ENCODE measurements at places on chromosomes 6 and 20.
A peak's percentile ranks its signal among the peaks of the same experiment; 100 is the strongest.

DNA sequence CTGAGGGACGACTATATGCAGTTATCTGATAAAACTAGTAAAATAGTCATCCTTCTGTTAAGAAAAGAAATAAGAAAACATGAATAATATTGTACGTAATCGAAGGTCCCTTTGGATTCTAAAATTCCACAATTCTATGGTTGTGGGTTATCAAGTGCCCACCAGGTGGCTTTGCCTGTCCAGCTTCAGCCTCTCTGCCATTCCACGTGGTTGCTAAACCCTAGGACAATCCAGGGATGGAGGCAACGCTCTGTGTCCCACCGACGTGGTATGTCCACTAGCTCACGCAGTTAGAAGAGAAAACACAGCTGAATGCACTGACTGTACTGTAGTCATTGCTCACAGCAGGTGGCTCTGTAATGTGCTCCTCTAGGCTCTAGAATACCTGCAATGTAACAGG lies 349.3 kb downstream of the FARS2 start:
- no peak for DNase-seq

- no peak for DNase-seq
Measured at GRCh38 chr20:15316556-15316955, 979.1 kb upstream of the FLRT3 start.

DNA sequence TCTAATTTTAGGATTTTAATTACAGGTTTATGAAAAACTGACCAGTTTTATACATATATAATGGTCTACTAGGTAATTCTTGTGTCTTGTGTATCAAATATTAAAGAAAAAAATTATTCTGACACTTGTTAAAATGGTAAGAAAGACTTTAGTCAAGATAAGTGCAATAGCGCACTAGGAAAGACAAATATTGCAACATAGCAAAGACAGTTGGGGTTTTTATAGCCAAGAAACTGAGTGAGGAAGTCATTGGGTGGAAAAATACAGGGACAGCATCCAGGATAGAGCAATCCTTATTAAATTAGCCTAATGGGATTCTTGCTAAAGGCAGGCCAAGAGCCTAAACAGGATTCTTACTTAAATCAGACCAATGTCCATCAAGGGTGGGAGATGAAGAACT lies 71.1 kb downstream of the ROS1 start:
- DNase-seq: no peak

DNA sequence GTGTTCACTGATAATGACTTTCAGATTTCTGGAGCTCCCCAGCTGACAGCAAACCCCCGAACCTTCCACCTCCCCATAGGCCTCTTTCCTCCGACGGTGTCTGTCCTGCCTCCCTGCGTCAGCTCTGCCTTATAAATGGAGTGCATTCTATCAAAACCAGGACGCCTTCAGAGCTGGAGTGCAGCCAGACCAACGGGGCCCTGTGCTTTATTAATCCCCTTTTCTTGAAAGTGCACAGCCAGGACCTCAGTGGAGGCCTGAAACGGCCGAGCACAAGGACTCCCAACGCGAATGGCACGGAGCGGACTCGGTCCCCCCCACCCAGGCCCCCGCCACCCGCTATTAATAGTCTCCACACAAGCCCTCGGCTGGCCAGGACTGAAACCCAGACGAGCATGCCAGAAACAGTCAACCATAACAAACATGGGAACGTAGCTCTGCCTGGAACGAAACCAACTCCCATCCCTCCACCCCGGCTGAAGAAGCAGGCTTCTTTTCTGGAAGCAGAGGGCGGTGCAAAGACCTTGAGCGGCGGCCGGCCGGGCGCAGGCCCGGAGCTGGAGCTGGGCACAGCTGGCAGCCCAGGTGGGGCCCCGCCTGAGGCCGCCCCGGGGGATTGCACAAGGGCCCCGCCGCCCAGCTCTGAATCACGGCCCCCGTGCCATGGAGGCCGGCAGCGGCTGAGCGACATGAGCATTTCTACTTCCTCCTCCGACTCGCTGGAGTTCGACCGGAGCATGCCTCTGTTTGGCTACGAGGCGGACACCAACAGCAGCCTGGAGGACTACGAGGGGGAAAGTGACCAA lies 42.3 kb upstream of the NAA20 start:
- no peak for DNase-seq

GRCh38 chr20:6994452-6994851 lies 227.0 kb downstream of the BMP2 start:
- DNase-seq: no peak

- DNase-seq: no peak
Measured at GRCh38 chr6:113707194-113707593, 150.0 kb upstream of the MARCKS start.

GRCh38 chr20:20102163-20102562 lies 49.8 kb downstream of the CFAP61 start:
- no peak for DNase-seq

GRCh38 chr20:53878262-53879047 lies 191.9 kb downstream of the BCAS1 start:
- DNase-seq: no peak

DNA sequence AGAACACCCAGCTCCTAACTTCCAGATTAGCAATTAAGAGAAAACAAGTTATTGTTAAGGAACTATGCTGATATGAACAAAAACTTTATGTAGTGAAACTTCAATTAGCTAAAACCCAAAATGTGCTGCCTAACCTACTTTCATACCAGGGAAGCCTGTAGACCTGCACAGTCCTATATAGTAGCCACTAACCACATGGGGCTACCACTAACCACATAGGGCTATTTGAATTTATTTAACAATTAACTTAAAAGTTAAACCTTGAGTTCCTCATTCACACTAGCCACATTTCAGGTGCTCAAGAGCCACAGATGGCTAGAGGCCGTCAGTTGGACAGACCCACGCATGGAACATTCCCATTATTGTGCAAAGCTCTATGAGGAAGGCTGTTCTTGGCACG lies 72.4 kb upstream of the LAMP5 start:
- no peak for DNase-seq

DNA sequence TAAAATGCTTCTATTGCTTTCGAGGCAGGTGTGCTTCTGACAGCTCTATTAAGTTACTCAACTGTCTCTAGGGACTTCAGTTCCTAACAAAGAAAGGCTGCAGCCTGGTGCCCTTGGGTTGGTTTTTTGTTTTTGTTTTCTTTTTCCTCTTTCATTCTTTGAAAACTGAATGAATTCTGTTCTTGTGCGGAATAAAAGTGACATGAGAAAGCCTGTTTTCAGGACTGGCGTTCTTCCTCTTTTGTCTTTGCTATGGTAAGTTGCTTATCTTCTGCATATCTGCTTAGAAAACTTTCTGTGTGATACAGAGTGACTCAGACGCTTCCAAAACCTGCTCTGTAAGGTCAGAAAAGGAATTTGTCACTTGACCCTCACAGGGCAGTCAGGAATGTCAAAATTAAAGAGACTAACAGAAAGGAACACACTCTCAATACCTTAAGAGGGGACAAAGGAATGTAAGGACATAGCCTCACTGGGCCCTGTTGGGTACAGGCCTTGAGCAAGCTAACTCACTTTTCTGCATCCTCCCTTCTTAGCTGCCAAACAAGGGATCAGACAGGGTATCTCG lies 56.2 kb upstream of the NHSL1 start:
- no peak for DNase-seq

GRCh38 chr6:29917857-29918256 lies 24.5 kb upstream of the HLA-A start:
- DNase-seq: peak; percentile 29

GRCh38 chr6:146875927-146876270 lies 277.1 kb downstream of the ADGB start:
- DNase-seq: no peak

GRCh38 chr6:71724456-71725125 lies 161.8 kb upstream of the RIMS1 start:
- no peak for DNase-seq

- no peak for DNase-seq
Measured at GRCh38 chr6:111894272-111894671, 21.0 kb upstream of the FYN start.

DNA sequence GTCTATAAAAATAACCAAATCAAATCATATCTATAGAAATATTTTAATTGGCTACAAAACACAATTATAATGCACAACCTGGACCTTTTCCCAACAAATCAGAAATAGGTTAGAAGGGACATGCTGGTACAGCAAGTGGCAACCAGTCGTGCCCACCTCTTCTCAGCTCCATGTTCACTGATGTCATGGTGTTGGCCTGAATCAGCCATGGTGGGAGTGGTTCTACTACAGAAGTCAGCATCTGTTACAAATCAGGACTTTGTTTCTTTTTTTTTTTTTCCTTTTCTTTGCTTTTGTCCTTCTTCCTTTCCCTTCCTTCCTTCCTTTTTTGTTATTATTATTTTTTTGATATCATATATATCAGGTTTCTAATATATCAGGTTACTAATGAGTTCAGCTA lies 91.2 kb downstream of the RALGAPA2 start:
- DNase-seq: no peak

- no peak for DNase-seq
Measured at GRCh38 chr6:167530951-167531350, 206.1 kb downstream of the TTLL2 start.

GRCh38 chr6:42293386-42293977 lies 75.8 kb upstream of the MRPS10 start:
- DNase-seq: no peak

DNA sequence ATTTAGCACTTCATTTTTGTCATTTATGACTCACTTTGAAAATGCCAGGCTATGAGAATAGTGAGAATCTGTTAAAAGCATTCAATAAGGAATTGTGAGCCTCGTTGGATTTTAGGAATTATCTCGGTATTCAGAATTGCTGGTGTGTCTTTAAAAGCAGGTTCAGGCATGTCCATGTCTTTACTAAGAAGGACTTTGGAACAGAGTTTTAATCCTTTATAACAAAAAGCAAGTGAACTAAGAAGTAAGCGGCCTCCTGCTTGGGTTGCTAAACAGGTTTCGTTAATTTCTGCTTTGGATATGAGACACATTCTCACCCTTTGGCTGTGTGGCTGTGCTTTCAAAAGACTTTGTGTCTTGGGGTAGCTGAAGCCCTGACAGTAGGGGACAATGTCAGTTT lies 74.9 kb downstream of the IGF2R start:
- DNase-seq: no peak

DNA sequence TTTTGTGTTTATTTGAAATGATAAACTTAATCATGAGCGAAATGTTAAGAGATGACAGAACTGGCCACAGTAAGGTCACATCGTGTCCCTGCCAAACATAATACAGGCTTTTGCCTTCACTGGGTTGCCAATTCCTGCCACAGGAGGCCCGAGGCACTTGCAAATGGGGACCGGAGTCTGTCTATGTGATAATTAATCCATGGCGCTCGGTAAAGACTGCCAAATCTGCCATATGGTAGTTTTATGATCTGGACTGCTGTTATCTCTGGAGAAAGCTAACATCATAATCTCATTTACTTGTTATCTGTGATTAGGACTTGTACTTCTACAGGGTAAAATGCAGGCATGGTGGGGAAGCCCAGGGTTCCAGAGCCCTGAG lies 170.5 kb upstream of the TSHZ2 start:
- no peak for DNase-seq

- no peak for DNase-seq
Measured at GRCh38 chr6:63584125-63584514, 11.8 kb downstream of the LOC128125822 start.

DNA sequence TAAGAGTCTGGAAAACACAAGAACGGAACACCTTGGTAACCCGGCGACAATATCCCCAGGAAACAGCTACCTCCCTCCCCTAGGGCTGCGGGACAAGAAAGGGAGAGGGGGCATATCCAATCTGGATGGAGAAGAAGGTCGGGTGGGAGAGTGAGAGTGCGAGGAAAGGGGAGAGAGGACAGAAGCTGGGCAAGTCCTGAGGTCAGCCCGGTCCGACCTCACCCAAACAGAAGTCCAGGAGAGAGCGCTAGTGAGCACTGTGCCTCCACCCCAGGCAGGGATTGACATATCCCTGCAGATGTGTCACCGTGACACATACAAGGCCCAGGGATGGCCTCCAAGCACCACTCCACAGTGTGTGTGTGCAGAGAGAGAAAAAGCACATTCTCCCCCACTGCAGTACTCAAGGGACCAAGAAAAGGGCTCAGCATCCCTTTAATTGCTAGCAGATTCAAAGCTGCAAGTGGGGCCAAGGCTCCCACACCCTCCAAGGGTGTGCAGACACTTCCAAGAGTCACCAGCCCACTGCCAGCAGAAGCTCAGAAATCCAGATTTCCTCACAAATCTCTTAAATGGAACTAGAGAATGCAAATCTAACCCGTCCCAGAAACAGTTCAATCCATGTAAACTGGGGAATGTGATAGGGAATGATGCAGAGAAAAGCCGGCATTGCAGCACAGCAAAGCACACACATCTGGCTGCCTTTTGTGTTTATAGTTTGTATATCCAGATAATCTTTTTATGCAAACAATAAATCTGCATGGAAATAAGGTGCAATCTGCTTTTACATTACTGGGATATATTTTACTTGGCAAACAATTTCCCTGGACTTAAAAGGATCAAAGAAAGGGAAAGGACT lies 3.1 kb downstream of the PXDC1 start:
- peak; percentile 38 for DNase-seq

GRCh38 chr6:126826166-126826714 lies 292.2 kb upstream of the RSPO3 start:
- DNase-seq: no peak

GRCh38 chr20:58088105-58088504 lies 140.3 kb downstream of the ANKRD60 start:
- no peak for DNase-seq

GRCh38 chr6:145882121-145882531 lies 67.5 kb upstream of the FBXO30 start:
- DNase-seq: no peak

DNA sequence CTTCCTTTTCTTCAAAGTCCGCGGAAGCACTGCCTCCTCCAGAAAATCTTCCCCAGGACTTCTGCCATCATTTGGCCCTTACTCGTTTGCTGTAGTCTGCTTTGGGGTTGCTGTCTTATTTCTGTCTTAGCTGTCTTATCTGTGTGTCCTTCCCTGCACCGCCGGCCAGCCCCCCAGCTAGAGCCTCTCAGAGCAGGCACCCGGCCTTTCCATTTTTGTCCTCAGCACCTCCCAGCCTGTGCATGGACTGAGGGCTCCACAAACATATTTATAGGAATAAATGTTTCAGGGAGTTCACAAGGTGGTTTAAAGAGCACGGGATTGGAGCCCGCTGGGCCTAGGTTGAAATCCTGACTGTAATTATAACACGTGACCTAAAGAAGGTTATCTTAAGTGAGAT lies 8.1 kb downstream of the GLP1R start:
- DNase-seq: no peak

All from OCI-LY7 (cell line).